ENCODE measurements at places on chromosomes 13 and 19.

DNA sequence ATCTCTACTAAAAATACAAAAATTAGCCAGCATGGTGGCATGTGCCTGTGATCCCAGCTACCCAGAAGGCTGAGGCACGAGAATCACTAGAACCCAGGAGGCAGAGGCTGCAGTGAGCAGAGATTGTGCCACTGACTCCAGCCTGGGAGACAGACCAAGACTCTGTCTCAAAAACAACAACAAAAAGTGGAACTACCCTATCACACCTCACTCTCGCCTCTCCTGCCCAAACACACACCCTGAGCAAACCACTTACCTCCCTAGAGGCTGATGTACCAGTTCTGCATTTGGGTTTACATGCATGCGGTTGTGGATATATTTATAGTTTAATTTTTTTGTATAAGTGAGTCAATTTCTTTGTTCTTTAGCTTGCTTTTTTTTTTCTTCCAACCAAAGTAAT is 7.7 kb upstream of the PTOV1 start:
- no peak for DNase-seq

GRCh38 chr19:15680478-15681322 is 7.8 kb downstream of the CYP4F12 start:
- DNase-seq, result no peak

DNA sequence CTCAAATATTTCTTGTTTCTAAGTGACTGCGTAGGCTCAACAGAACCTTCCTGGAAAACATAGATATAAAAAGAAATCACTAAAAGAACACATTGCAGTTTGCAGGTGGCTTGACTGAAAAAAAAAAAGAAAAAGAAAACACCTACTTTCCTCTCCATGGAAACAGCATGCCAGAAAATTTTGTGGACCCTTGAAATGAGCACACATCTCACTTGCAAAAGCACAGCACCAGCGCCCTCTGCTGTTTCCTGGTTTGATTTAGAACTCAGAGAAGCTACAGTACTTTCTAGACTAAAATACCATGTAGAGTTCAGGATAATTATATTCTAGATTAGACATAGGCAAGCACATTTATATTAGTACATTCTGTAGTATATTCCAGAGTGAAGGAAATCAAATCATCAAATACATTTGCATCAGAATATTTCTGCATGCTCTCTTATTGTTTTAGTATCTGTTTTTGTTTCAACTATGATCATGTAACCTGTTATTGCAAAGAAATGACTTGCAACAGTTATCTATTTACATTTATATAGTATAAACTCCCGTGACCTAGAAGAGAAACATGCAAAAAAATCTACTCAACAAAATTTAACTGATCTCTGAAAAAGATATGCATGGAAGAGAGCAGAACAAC is 22.3 kb upstream of the XPO4 start:
- peak; percentile 85 for DNase-seq

- DNase-seq, result peak; percentile 39
These were observed 676.7 kb upstream of the SPRY2 start for GRCh38 chr13:81017513-81018152.

GRCh38 chr13:29561918-29562317 is 33.6 kb downstream of the SLC7A1 start:
- DNase-seq, result no peak

- DNase-seq, result no peak
These were observed 2.0 kb downstream of the CDC34 start for GRCh38 chr19:533364-534058.

DNA sequence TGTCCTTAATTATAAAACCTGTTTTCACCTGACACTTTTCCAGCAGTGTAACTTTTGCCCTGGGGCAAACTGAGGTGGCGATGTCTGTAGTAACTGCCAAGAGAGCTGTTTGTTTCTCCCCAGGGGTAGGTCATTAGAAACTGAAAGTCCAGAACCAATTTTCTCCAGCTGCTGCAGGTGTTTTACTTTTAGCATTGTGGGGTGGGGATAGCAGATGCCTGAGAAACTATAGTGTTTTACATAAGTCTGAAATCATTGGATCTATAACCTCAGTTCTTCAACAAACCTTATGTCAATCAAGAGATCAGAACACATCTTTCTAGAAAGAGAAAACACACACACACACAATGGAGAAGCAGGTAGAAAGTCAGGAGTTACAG is 92.7 kb downstream of the LHFPL6 start:
- no peak for DNase-seq

DNA sequence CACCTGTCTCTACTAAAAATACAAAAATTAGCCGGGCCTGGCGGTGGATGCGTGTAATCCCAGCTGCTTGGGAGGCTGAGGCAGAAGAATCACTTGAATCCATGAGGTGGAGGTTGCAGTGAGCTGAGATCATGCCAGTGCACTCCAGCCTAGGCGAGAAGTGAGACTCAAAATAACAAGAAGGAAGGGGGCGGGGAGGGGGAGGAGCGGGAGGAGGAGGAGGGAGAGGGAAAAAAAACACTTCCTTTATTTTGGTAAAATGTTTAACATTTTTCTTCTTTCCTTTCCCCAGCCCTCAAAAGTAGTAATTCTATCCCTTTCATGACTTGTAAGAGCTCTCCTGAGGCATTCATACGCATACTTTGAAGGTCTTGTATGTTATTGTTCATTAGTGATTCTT is 44.3 kb downstream of the SPRY2 start:
- no peak for DNase-seq

GRCh38 chr19:33535226-33535625 is 13.6 kb upstream of the PEPD start:
- DNase-seq, result no peak

DNA sequence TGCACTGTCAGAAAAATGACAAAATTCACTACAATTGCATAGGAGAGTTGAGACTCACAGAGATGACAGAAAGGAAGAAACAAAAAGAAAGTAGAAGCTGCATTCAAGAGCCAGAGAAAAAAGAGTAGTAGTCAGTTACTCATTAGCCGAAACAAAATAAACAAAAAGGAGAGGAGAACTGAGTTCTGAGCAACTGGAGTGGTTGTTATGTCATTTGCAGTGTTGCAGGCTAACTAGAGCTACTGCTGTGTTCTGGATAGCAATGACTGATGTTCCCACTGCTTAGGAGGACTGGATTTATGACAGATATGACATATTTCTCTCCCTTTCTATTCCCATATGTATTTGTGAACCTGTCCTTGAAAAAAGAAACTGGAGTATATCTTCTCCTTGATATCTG is 482.6 kb downstream of the RFC3 start:
- DNase-seq, result no peak

Measured in hindlimb muscle (tissue), 1 donor.